ENCODE measurements at places on chromosomes 5 and 9. TPM values are rescaled to one million over a fixed set of nuclear protein-coding genes. Genes with fewer than 3 reads are reported as not detected.

CLINT1 gene
- total RNA-seq = 56.3 TPM

DNA sequence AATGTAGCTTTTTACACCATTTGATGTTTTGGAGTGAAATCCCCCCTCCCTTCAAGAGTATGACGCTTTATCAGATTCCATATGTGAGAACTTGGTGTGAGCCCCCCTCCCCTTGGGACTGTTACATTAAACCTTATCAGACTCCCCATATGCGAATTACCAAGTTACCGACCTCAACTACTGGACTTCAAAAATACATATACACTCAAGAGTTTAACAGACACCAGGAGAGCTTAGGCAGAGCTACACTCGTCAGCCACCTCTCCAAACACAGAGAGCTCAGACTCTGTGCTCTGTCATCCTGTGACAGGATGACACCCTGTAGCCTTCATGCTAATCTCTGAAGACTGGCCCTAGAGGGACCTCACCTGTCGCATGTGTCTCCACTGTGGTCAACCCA, 50.2 kb downstream of the FAM114A2 start:
- no peak for DNase-seq

ZFP37 gene
- 22.8 TPM for total RNA-seq

DNA sequence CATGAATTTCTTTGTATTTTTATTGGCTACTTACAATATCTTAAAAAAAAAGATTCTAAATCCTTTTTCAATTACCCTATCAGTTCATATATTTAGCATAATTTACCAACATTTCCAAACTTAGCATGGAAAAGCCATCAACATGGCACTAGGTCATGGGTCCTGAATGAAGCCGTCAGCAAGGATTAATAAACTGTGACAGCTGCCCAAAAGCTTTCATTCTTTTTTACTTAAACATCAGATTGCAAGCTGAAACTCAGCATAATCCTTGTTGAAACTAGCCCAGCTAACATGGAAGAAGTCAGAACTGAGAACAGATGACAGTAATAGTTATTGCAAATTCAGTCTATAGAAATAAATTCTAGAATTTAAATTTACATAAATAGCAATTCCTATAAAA, 209.8 kb downstream of the ADAMTS6 start:
- no peak for DNase-seq

FOXD4L6 gene
- 0.82 TPM for total RNA-seq

GRCh38 chr5:150500905-150501304, 7.0 kb upstream of the NDST1 start:
- no peak for DNase-seq

DNA sequence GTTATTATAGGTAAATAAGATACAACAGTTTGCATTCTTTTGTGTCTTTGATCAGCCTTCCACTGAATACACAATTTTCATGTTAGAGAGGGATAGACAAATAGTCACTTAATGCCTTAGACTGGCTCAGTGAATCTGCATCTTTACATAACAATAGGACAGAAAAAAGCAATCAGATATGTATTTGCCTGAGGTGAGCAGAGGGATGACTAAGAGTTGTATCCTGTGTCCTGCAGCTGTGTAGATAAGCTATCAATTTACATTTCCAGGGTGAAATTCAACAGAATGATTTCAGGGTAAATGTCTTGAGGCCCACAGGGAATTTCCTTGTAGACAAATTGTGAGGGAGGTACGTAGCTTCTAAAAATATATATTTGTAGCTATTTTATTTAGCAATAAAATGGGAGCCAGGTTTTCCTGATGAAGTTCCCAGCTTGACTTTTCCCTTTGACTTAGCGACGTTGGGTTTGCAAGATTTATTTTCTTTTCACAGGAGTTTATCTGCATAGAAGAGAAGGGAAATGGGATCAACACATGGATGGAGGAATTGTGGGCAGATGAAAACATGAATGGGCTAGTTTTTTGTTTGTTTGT, 586.1 kb upstream of the CDH6 start:
- no peak for DNase-seq

GGTA1 gene
- total RNA-seq = 2.4 TPM

- DNase-seq = no peak
Measured at GRCh38 chr9:130139251-130139650, 33.0 kb upstream of the NCS1 start.

DNA sequence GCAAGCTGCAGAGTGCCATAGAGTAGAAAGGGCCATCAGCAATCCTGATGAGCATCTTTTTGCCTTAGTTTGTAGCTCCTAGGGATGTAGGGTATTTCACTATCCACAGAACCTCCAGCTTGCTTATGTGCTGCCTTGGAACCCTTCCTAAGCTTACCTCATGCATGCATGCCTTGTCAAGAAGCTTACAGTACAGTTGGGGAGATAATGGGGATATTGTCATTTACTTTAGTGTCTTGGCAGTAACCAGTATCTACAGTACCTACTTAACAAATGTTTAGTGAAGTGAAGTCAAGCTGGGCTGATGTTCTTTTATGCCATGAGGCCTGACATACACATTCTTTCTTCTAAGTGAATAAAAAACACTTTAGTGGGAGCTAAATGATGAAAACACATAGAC, 164.6 kb upstream of the PPP1R2B start:
- DNase-seq = no peak

KCNV2 gene
- total RNA-seq = not detected

MRRF gene
- 24.5 TPM for total RNA-seq

ZNF300 gene
- 90.9 TPM for total RNA-seq

DNA sequence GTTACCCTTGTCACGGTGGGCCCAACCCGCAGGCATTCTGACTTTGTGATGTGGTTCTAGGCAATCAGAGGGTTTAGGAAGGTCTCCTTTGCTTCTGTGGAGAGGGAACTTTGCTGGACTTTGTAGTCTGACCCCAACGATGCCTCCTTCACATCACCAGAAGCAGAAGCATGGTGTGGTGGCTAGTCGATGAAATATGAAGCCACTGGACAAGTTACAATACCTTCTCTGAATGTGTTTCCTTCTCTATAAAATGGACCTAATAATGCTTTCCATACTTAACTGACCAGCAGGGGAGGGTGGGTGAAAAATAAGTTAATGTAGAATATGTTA, 607 bp downstream of the SPEF2 start:
- DNase-seq = no peak

DMRT1 gene
- total RNA-seq = under 0.01 TPM

DNLZ gene
- 9.0 TPM for total RNA-seq

FBP2 gene
- not detected for total RNA-seq

GRCh38 chr9:20188616-20189369, 400.0 kb upstream of the SLC24A2 start:
- DNase-seq = no peak

NPR3 gene
- 19.2 TPM for total RNA-seq

- DNase-seq = peak; percentile 31
Measured at GRCh38 chr5:137735555-137736284, at the start of gene KLHL3. KLHL3 (minus strand) TSS chr5:137736089; CDS start chr5:137735646, 443 bp downstream.

DNA sequence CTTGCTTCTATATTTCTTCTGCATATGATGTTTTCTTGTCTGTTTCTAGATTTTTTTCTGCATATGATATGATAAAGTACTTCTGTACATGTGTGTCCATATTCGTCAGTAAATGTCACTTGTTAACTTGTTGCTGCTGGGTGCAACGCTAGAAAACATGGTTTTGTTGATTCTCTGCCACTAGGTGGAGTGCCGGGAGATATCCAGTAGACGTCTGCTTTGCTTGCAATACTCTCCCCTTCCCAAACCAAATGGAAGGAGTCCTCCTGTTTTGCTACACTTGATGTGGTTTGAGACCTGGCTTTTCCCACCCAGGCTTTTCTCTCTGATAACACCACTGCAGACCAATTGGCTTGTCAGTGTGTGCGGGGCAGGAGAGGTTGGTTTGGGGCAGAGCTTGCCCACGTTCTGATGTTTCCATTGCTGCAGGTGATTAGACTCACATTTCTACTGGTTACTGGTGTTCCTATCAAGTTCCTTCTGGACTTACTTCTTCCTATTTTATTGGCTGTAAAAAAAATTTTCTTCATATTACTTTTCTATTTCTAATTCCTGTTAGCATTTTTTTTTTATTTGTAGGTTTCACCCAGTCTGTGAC, 900.0 kb upstream of the CDH10 start:
- no peak for DNase-seq

- no peak for DNase-seq
Measured at GRCh38 chr5:144183254-144183889, 12.7 kb downstream of the KCTD16 start.

DNA sequence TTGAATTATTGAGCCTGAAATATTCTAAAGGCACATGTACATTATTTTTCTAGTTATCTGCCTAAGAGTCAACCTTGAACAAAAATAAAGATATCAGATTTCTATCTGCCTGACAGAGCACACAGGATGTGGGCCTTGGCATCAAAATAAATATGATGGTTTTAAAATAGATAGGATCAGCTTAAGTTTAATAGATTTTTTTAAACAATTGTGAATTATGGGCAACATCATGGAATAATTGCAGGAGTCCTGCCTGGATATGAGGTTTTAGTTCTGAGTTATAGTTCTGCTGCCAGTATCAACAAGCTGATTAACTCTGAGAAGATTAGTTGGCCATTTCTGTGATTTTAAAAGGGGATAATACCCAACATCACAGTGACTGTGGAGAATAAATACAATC, 107.0 kb upstream of the PCA3 start:
- no peak for DNase-seq

- no peak for DNase-seq
Measured at GRCh38 chr5:123814801-123815470, 303.0 kb downstream of the CSNK1G3 start.

DNA sequence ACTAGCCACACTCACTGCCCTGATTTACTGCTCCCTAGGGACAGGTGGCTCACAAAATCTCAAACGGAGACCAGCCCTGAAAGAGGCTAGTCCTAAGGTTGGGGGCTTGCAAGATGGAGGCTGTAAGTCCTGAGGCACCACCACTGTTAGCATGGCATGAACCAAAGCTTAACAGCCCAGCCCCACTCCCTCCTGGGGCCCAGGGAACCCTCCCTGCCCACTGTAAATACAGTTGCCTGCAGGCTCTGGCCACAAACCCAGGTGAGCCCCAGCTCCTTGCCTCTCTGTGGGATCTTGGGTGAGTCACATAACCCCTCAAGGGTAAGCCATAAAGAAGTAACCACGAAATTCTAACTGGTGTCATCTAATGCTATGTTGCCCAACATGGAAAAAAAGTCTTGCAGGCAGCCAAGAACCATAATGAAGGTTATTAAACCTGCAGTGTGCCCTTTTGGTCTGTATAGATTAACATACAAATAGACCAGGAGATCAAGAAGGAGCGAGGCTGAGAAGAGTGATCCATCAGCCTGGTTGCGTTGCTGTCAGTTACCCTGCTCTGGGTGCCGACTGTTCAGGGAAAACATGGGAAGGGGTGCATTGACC, 1.7 kb upstream of the POMT1 start:
- no peak for DNase-seq

SUSD3 gene
- total RNA-seq = 0.41 TPM

DNA sequence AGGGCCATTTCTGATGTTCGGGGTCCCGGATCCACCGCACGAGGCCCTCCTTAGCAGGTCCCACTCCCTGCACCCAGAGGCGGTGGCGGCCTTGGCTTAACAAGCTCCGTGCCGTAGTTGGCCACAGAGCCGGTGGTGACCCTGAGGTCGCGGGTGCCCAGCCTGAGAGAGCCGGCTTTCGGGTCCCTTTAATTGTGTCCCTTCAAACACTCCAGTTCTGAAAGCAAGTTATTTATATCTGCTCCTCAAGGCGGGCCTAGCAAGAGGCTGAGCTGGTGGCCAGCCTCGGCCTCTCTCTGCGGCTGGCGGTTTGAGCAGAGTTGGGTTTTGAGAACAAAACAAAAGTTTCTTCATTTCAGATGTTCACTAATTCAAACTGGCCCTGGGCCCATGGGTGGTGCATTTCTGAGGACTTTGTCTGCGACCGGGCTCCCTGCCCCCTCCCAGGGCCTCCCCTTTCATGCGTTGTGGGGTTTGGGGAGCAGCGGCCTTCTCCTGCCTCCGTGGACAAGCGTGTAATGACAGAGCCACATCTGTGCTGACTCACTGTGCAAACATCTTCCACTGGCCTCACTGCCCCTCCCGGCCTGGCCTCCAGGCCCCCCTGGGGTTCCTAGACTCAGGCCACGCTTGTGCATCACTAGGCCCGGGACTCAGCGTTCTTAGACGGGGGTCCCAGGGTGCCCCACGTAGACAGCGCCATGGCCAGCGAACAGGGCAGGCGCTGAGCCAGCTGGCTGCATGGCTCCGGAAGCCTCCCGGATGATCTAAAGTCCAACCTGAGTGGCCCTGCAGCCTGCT, 49.4 kb upstream of the COL5A1 start:
- DNase-seq = no peak

SMC2 gene
- total RNA-seq = 26.1 TPM

SCAI gene
- 50.5 TPM for total RNA-seq
